ENCODE measurements at places on chromosomes 2 and 18.

- no peak for DNase-seq
Observed at GRCh38 chr2:12727641-12728040, 10.9 kb downstream of the TRIB2 start.

DNA sequence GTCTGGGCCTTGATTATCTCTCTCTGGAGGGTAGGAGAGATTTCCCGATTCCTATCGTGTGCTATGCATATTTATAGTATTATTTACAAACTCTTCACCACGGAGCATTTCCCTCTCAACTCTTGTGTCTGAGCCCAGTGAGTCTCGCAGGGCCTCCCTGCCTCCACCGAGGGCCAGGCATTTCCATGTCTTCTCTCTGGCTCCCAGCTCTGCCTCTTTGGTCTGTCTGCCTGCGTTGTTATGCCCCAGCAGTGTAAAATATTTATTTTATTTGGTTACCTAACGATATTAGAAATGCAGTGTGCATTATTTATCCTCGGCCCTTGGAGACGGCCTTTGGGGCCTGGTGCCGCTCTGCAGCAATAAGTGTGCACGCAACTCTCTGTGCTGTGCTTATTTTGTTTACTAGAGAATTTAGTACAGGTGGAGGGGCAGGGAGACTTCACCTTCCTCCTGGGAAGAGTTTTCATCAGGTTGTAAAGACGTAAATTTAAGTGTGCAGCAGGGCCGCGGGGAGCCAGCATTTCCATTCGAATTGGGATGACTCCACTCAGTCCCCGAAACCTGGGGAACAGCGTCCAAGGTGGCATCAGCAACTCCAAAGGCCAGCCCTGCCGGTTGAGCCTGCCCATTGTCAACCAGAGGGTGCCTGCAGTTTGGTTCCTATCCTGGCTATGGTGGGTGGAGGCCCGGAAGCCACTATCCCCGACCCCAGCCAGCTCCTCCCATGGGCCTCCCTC is 100.2 kb downstream of the PTGR3 start:
- DNase-seq = no peak

GRCh38 chr2:54879598-54880332 is 156.3 kb downstream of the EML6 start:
- no peak for DNase-seq

DNA sequence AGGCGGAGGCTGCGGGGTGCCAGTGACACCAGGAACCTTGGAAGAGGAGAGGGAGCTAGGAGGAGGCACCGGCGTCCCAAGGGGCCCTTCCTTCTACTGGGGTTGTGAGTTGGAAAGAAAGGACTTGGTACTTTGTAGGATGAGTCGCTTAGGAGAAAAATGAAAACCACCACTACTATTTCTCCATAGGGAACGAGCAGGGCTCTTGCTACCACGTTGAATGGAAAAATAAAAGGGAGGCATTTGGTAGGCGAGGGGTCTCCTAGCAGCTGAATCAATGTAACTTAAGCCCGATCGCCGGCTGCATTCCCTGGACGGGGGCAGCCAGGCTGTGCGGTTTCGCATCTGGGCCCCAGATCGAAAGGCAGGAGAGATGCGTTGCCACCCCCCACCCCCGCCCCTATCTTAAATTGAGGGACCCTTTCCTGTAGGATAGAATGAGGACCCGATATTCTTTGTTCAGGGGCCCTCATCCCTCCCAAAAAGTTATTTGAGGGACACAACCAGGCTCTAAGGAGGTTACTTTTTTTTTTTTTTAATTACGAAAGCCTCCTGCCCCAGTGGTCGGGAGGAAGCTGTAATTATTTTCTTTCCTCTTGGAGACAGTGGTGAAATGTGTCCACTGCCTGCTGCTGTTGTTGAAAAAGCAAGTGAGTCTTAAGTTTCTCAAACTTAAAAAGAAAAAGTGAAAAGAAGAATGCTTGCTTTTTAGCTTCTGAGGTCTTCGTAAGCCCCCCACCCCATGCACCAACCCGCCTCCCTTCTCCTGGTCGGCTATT is 1.3 kb downstream of the IGFBP2 start:
- peak; percentile 33 for DNase-seq

Data from astrocyte of the spinal cord (primary cell).